ENCODE measurements at places on chromosomes 5 and 9. TPM values are rescaled to one million over a fixed set of nuclear protein-coding genes. Genes with fewer than 3 reads are reported as not detected.

The SUSD3 gene
- 3.1 TPM for total RNA-seq

DNA sequence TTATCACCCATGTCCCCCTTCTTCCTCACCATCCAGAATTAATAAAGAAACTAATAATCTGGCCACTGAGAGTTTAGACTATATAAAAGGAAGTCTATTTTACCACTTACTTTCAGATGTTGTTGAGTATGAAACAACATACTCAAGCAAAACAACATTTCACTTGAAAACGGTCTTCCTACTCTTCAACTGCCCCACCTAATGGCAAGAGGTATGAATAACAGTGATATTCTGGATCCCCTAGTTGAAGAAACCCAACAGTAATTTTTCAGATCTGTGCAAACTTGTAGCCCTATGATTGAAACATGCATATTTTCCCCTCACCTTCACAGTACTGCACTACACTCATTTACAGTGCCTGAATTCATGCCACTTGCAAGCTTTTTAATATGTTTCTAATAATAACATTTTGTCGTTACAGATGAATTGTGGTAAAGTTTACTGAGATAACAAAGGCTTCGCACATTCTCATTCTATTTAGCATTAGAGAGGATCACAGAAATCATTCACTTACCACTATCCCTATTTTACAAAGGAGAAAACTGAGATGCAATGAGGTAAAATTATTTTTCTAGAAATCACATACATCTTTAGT is 267.9 kb upstream of the PDE4D start:
- H3K4me1 ChIP-seq: peaks cover 2% of the 10 kb centered on the region
- DNase-seq: no peak
- no peak overlapping the region for H3K4me3 ChIP-seq
- no peaks in the 10 kb centered on the region for H3K27me3 ChIP-seq
- no peak overlapping the region for H3K27ac ChIP-seq

GRCh38 chr5:156326718-156327259 is at the start of gene SGCD:
TSS of gene SGCD (plus strand) at chr5:156327164.
- DNase-seq: peak; percentile 51
- H3K4me3 ChIP-seq: peak within 1 kb of the TSS; percentile 64
- peaks cover 19% of the 10 kb centered on the region for H3K4me1 ChIP-seq
- no peaks in the 10 kb centered on the region for H3K36me3 ChIP-seq
- peaks cover 9% of the 10 kb centered on the region for H3K27me3 ChIP-seq
- peak within 1 kb of the TSS; percentile 85 for H3K27ac ChIP-seq

DNA sequence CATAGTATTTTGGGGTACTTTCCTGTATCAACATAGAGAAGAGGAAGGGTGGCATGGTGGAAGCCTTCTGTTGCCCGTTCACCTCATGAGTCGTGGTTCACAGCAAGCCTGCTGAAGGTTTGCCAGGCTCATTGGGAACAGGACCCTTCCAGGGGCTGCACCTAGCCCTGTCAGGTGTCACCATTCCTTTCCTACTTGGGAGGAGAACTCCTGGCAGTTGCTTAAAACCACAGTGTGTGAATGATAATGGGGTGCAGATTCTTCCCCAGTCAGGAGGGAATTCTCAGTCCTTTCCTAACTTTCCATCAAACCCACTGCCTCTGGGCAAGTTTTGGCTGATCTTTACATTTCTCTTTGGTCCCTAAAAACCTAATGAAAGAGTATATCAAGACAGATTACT is 99.4 kb upstream of the CTNND2 start:
- no peak overlapping the region for H3K27ac ChIP-seq
- no peaks in the 10 kb centered on the region for H3K4me1 ChIP-seq
- no peak for DNase-seq

GRCh38 chr9:109181284-109181683 is 14.2 kb upstream of the FRRS1L start:
- H3K36me3 ChIP-seq: no peaks in the 10 kb centered on the region
- H3K4me3 ChIP-seq: no peak overlapping the region
- peaks cover 5% of the 10 kb centered on the region for H3K4me1 ChIP-seq
